NT2/D1 (cell line): ENCODE measurements at places on chromosomes 16 and 17.
A peak's percentile ranks its signal among the peaks of the same experiment; 100 is the strongest.

- DNase-seq = no peak
These were observed 110.1 kb downstream of the XYLT1 start for GRCh38 chr16:17360693-17361122.

DNA sequence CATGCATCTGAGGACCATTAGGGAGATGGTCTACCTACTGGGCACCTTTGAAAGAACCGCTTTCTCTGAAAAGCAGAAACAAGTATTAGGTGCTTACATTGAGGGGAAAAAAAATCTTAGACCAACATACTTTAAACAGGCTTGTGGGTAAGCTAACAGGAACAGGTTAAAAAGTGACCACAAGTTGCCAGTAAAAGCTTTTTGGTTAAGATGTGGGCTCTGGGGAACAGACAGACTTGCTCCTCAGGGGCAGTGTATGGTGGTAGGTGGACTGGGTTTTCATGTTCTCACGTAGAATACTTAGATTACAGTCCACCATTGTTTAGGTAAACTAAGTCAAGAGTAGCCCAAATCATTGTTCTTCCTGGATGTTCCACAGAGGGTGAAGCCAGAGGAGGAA lies 41.2 kb downstream of the REXO5 start:
- no peak for DNase-seq

DNA sequence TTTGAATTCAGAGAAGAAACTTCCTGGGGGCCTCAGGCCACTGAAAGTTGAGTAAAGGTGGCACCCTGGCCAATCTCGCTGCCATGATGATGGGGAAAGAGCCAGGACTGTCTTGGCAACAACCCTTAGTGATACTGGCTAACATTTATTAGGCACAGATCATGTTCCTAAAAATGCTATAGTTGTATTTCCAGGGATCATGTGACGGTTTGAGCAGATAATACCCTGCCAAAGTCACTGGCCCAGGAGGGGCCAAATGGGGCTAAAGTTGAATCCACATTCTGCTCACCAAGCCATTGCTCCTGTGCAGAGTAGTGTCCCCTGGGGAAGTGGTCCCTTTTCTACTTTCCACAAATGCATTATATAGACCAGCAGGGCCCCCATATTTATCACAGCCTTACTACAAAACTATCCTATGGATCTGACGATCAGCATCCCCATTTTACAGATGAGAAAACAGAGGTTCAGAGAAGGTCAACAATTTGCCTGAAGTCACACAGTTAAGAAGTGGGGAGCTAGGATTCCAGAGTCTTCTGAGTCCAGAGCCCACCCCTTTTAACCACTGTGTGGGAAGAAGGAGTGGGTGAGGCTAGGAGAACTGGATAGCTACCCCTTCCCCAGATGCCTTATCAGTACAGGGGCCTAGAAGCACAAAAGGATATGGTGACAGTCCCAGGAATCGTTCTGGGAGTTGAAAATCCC lies 300.0 kb upstream of the IRX3 start:
- DNase-seq = no peak

- peak; percentile 25 for DNase-seq
These were observed 17.4 kb upstream of the C17orf107 start for GRCh38 chr17:4881761-4882555.

DNA sequence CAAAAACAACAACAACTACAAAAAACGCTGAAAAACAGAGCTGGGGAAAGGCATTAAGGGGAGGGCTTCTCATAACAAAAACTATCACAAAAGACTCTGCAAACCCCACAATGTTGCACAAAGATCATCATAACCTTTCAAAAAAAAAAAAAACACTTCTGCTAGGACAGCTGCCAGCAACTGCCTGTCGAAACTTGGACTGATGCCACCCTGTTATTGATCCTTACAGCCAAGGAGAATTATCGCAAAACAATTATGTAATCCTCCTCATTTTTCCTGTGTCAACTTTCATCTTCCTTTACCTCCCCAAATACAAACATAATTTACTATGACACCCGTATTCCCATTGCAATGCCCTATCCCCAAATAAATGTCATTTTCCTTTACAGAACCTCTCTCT lies 9.3 kb downstream of the CCDC40 start:
- no peak for DNase-seq

DNA sequence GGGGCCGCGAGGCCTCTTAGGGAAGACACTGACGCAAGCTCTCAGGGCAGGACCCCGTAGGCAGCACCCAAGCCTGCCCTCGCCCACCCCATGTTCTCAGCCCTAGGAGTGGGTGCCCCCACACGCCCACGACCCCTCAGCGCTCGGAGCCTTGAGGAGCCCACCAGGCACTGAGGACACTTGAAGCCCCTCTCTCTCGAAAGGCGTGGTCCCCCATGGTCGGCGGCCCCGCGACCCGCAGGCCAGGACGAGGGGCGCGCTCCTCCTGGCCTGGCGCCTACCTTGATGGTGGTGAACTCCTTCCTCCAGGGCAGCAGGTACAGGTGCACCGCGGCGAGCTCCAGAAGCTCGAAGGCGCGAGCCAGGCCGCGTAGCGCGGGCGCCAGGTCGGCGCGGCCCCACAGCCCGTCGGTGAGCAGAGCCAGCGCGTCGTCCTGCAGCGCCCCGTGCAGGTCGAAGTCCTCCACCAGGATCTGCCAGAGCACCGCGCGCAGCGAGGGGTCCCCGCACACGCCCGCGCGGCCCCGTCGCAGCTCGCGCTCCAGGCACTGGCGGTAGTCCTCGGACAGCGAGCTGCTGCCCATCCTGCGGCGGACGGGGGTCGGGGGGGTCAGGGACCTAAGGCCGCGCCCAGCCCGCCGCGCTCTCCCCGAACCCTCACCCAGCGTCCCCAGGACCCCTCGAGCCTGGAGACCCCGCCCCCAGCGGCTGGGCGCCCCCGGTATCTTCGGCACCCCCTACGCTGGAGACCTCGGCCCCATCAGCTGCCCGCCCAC lies 668 bp downstream of the SPATA2L start:
- DNase-seq = peak; percentile 46

DNA sequence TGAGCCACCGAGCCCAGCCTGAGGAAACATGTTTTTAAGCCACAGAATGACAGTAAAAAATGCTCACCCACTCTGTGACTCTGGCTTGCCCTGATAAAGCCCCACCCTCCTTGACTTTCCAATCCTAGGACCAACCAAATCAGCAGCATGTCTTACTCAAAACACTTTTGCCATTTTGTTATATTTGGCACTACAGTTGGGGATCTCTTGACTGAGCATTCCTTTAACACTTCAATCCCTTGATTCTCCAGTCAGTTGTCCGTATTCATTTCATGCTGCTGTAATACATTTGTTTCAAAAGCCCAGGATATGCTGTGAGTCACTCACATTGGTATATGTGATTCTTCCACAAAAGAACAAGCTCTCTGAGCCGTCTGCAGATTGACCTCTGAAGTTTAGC lies 8.2 kb downstream of the MYH3 start:
- no peak for DNase-seq

DNA sequence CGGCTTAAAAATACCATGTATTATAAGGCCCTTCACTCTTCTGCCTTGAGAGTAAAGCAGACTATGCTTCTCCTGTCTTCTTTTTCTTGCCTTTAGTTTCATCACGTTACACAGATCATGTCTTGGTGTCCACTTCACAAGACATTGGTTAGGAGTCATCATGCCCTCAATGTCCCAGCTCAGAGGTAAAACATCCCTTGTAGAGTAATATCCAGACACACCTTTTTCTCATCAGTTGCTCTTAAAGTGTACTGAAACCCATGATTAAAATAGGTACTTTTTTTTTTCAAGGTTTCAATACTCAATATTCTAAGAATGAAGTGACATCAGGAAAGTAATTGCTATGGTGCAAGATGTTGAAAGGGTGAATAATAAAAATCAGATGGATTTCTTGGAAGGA lies 267.8 kb downstream of the PMP22 start:
- no peak for DNase-seq

GRCh38 chr17:45753645-45754225 lies 30.4 kb upstream of the CRHR1 start:
- no peak for DNase-seq

GRCh38 chr17:28686296-28686695 lies 24.3 kb downstream of the SUPT6H start:
- no peak for DNase-seq

DNA sequence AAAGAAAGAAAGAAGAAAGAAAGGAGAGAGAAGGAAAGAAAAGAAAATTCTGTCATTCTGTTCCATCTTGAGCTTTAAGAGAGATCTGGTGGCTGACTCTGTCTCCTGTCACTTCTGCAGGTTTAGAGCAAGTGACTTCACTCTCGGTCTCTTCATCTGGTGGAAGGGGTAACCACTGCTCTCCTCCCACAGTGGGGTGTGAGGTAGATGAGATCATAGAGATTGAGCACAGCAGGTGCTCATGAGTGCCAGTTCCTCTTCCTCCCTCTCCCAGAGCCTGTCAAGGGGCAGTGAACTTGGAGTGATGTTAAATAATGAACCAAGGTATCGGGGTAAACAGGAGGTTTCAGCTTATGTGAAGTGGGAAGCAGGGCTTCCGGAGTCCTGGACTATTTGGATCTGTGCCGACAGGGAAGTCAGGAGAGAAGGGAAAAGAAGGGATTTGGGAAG lies 47.7 kb downstream of the BEAN1 start:
- no peak for DNase-seq

DNA sequence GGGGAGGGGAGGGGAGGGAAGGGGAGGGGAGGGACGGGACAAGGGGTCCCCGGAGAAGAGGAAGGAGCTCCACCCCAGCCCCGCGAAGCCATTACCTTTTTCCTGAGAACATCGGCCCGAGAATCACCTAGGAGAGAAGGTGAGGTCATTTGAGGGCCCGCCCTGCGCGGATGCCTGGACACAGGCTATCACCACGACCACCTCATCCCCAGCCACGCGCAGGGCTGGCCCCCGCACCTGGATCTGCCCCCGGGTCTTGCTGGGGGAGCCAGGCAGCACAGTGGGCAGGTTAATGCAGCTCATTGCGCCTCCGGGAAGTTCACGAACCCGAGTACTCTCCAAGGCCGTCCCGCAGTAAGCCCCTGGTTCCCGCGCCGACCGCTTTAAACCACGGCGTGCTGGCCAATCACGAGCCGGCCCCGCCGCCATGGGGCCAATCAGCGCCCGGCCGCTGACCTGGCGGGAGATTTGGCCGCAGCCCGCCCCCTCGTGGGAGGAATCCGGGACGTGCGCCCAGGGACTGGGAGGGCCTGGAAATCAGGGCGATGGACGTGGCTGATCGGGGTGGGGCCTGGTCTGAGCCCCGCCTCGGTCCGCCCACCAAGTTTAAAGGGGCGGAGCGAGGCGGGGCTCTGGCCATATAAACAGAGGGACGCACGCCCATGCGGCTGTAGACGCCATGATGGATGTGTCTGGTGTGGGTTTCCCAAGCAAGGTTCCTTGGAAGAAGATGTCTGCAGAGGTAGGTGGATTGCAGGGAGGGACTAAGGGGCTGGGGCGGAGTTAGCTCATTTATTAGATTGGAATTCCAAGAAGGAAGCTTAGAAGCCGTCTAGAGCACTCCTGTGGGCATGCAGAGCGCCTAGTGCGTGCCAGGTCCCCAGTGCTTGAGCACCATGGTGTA lies at the start of the genes AFMID and TK1:
Gene AFMID, plus strand, starts transcription at position 671 of the 904 bp plus-strand sequence. Its CDS starts 9 bp downstream, at position 680.
Gene TK1, minus strand, starts transcription at position 361 of the 904 bp plus-strand sequence. Its CDS starts 58 bp downstream, at position 303.
- DNase-seq = peak; percentile 92

GRCh38 chr16:70705056-70705455 lies 19.2 kb upstream of the MTSS2 start:
- no peak for DNase-seq

GRCh38 chr17:79029327-79030009 lies 5.5 kb downstream of the C1QTNF1 start:
- DNase-seq = no peak

DNA sequence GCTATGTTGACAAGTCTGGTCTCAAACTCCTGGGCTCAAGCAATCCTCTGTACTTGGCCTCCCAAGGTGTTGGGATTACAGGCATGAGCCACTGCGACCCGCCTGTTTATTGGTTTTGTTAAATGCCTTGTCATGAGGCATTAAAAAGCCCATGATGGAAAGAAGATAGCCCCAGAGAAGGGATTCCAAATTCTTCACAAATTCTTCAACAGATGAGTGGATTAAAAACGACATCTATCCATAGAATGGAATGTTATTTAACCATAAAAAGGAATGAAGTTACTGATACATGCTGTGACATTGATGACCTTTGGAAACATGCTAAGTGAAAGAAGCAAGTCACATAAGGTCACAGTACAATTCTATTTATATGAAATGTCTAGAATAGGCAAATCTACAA lies 4.7 kb downstream of the SGF29 start:
- no peak for DNase-seq

- no peak for DNase-seq
These were observed 35.5 kb upstream of the PSMD7 start for GRCh38 chr16:74261068-74261467.

DNA sequence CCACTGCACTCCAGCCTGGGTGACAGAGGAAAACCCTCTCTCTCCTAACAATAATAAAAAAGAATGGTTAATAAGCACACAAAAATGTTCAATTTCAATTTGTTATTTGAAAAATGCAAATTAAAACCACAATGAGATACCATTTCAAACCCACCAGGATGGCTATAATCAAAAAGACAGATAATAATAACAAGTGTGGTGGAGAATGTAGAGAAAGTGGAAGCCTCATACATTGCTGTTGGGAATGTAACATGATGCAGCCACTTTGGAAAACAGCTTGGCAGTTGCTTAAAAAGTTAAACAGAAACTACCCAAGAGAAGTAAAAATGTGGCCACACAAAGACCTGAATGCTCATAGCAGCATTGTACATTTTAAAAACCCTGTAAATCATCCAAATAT lies 51.8 kb upstream of the MAP3K14 start:
- DNase-seq = no peak

GRCh38 chr17:7132511-7133094 lies 18.0 kb upstream of the ASGR2 start:
- DNase-seq = peak; percentile 86

DNA sequence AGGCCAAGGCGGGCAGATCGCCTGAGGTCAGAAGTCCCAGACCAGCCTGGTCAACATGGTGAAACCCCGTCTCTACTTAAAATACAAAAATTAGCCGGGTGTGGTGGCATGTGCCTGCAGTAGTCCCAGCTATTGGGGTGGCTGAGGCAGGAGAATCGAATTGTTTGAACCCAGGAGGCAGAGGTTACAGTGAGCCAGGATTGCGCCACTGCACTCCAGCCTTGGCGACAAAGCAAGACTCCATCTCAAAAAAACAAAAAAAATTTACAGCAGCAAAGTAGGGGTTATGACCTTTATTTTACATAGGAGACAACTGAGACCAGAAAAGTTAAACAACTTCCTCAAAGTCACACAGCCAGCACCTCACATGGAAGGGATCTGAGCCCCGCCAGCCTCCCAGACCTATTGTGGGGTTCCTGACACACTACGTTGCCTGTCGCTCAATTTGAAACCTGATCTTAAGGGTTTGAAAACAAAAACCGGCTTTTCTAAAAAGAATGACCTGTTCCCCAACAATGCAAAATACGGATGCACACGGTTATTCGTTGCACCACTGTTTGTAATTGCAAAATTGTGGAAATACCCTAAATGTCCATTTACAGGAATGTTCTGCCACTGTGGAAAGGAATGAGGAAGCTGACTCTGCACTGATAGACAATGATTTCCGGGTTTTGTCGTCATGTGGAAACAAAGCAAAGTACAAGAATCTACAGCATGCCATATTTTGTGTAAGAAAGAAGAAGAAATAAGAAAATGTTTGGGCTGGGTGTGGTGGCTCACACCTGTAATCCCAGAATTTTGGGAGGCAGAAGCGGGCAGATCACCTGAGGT lies 77.2 kb downstream of the CNGB1 start:
- no peak for DNase-seq
